HTR-8/SVneo (cell line): ENCODE measurements at places on chromosomes 13 and 19.
A peak's percentile ranks its signal among the peaks of the same experiment; 100 is the strongest.

DNA sequence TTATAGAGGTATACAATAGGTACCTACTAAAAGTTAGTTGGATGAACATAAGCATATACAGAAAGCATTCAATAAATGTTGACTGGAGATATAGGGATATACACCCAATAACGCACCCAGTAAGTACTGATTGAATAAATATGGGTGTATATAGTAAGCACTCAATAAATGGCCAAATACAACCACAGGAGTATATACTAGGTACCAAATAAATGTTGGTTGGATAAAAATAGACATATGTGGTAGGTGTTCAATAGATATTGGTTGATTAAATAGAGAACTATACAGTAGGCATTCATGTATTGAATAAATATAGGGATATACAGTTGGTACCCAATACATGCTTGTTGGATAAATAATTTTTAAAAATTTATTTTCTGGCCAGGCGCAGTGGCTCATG, 9.4 kb downstream of the ANGPTL8 start:
- DNase-seq: no peak

GRCh38 chr13:52374873-52375411, 31.0 kb downstream of the THSD1 start:
- no peak for DNase-seq

DNA sequence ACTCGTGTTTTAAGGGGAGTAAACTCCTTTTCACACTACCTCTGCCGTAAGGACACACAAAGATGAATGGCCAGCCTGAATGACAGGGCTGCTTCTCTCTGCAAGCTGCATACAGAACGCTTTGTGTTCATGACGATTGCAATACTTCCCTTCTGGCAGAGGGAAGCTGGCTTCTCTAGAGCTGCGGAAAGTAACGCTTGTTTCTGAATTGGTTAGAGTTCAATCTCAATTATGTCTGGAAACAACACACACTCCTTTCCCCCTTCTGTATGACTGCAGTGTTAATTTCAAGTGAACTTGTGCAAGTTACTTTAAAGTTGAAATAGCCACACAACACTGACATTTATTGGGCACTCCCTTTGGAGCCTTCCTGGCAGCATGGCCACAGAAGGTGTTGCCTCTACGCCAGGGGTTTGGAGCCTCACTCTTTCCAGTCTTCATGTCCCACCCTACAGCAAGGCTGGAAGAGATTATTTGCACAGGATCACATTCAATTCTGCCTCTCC, 242.6 kb downstream of the NDFIP2 start:
- no peak for DNase-seq

DNA sequence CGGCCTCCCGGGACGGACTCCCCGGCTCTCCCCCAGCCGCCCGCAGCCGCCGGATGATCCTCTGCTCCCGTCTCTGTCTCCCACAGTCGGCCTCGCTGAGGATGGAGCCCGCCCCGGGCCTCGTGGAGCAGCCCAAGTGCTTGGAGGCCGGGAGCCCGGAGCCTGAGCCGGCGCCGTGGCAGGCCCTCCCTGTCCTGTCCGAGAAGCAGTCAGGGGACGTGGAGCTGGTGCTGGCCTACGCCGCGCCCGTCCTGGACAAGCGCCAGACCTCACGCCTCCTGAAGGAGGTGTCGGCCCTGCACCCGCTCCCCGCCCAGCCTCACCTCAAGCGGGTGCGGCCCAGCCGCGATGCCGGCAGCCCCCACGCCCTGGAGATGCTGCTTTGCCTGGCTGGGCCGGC, 6.8 kb downstream of the ADAT3 start:
- DNase-seq: no peak

DNA sequence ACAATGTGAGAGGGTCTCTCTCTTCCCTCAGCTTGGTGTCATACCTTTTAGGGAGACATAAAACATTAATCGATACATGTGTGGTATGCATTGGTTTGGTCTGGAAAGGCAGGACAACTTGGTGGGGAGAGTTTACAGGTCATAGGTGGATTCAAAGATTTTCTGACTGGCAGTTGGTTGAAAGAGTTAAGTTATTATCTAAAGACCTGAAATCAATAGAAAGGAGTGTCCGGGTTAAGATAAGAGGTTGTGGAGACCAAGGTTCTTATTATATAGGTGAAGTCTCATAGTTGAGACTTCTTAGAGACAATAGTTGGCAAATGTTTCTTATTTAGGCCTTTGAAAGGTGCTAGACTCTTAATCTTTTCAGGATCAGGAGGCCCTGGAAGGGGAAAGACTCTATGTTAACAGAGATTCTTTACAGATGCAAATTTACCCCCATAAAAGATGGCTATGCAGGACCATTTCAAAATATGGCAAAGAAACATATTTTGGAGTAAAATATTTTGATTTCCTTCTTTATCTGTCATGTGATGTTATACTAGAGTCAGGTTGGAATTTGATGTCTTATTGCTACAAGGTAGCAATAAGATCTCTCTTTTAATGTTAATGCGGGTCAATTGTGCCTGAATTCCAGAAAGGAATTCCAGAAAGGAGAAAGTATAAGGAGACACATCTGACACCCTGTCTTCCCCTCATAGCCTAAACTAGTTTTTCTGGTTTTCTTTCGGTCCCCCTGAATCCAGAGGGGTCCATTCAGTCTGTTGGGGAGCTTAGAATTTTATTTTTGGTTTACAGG, 59.2 kb upstream of the RCBTB2 start:
- DNase-seq: no peak

- no peak for DNase-seq
Observed at GRCh38 chr19:56097776-56098175, 23.3 kb downstream of the ZNF787 start.

DNA sequence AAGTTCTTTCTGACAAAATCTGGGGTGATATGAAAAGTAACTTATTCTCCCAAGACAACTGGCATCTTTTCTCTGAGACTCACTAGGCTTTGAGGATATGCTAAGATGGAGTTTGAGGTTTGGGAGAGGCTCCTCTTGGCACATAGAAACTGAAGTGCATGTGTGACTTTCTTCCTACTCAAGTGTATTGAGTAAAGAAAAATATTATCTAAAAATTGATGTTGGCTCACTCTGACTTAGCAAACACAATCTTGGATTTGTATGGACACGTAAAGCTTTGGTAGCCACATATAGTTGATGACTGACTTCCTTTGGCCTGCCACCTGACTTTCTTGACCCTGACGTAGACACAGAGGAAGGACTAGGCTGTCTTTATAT, 71.1 kb upstream of the KLF12 start:
- DNase-seq: no peak

- no peak for DNase-seq
Observed at GRCh38 chr13:98033277-98034247, 80.1 kb downstream of the IPO5 start.

DNA sequence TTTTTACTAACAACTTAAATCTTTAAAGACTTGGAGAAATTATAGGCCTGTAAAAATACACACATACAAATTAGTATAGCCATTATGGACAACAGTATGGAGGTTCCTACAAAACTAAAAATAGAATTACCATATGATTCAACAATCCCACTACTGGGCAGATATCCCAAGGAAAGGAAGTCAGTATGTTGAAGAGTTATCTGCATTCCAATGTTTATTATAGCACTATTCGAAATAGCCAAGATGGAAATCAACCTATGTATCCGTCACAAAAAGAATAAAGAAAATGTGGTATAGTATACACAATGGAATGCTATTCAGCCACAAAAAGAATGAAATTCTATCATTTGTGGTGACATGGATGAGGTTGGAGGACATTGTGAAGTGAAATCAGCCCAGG, 37.2 kb downstream of the SLITRK1 start:
- no peak for DNase-seq

DNA sequence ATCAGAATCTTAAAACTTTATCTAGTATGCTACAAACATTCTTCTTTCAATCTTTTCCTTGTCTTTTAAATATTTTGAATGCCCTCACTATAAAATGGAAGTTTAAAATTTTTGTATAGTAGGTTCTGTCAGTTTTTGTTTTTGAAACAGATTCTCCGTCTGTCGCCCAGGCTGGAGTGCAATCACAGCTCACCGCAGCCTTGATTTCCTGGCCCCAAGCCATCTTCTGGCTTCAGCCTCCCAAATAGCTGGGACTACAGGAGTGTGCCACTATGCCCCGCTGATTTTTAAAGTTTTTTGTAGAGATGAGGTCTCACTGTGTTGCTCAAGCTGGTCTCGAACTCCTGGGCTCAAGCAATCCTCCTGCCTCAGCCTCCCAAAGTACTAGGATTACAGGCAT, 20.7 kb downstream of the PHF11 start:
- no peak for DNase-seq

GRCh38 chr13:41820581-41821237, 140.2 kb downstream of the VWA8 start:
- DNase-seq: no peak

DNA sequence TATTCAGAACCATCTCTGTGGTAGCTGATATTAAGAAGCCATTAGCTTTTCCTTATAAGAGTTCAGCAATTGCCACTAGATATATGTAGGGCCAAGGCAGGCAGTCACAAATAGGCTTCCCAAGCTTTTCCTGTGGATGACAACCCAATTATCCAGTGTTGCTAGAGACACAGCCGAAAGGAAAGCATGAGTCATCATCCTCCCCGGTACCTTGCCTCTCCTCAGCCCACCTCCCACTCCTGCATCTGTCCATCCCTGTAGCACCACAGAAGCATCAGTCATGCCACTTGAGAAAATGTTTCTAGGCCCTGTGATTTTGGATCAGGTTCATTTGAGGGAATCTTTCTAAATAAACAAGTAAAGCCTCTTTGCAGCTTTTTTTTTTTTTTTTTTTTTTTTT, 204.3 kb downstream of the DNAJC15 start:
- no peak for DNase-seq

- DNase-seq: no peak
Observed at GRCh38 chr19:35347171-35347929, at the start of gene FFAR1. Gene FFAR1 (plus strand): TSS chr19:35347902. CDS start chr19:35351552, 3,650 bp downstream.

- no peak for DNase-seq
Observed at GRCh38 chr19:34244611-34245299, 9.6 kb upstream of the GARRE1 start.

DNA sequence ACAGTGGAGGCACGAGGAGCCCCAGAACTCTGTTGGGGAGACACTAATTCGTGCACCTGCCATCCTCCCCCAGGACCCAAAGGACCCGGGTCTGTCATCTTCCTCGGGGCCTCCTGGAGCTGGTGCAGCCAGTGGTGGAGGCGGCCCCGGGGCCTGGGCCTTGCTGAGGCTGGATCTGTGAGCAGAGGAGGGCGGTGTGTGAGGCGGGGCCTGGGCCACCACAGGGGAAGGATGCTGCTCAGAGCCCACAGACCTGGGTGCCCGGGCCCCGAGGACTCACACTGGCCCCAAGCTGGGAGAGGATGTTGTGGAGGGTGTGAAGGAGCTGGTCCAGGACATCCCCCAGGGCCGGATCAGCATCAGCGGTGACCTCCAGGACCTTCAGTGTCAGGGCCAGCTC, 8.3 kb downstream of the IFNL3 start:
- DNase-seq: no peak

DNA sequence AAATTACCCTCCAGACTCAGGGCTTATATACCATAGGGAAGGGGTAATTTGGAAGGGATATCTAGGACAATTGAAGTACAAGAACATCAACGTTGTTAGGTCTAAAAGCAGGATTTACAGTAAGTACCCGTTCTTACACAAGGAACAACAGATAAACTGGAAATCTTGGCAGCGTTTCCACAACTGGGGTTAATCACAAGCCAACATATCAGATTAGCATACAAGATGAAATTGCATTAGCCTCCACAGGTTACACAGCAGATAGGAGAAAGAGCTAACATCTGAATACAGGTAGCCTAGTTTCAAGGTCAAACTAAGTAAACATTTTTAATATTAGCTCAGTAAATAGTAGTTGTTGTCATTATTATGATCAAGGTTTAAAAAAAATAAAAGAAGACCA, 1214.0 kb upstream of the PCDH20 start:
- no peak for DNase-seq

- DNase-seq: no peak
Observed at GRCh38 chr19:22806418-22806817, 22.5 kb upstream of the ZNF99 start.

DNA sequence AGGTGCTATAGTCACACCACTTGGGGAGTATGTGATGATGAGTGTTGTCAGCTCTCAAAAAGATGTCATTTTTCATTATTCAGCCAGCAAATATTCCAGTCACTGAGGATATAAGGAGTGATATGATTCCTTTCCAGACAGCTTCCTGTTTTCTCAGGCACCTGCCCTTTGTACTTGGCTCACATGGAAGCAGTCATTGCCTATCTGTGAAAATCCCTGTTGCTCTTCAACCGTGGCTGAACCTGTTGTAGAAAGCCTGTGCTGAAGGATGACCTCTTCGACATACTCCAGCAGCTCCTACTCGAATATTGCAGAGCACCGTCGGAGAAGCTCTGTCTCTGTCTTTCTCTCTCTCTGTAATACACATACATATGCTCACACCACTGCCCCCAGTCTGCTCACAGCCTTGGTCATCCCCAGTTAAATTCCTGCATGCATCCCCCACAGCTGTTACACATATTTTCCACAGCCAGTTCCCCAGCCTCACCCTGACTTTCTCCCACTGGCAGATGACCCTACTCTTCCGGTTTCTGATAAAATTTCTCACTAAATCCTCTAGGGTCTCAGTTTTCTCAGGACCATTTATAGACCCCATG, 204.2 kb upstream of the ARGLU1 start:
- no peak for DNase-seq

GRCh38 chr13:112998521-112999280, 29.7 kb downstream of the MCF2L start:
- no peak for DNase-seq

- peak; percentile 8 for DNase-seq
Observed at GRCh38 chr13:40974460-40975407, 44.4 kb downstream of the ELF1 start.

DNA sequence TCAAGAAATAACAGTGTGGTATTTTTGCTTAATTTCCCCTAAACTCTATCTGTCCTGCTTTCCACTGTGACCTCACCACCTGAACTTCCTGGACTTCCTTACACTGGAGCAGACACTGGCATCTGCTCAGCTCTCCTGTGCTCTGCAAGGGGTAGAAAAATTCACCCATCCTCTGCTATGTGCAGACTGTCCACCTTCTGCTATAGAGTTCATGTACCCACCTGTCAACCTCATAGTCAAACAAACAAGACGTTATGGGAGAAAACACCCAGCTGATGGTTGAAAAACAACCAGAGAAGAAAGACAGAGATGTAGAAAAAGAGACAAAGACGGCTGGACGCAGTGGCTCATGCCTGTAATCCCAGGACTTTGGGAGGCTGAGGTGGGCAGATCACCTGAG, 12.2 kb downstream of the LAIR1 start:
- no peak for DNase-seq

GRCh38 chr19:58307736-58308135, 2.6 kb downstream of the ERVK3-1 start:
- no peak for DNase-seq
